ENCODE measurements at places on chromosomes 13 and 19.

- no peak for DNase-seq
Measured at GRCh38 chr13:107025991-107026390, 458.1 kb upstream of the ARGLU1 start.

- DNase-seq = no peak
Measured at GRCh38 chr13:26502826-26503225, 54.7 kb upstream of the WASF3 start.

DNA sequence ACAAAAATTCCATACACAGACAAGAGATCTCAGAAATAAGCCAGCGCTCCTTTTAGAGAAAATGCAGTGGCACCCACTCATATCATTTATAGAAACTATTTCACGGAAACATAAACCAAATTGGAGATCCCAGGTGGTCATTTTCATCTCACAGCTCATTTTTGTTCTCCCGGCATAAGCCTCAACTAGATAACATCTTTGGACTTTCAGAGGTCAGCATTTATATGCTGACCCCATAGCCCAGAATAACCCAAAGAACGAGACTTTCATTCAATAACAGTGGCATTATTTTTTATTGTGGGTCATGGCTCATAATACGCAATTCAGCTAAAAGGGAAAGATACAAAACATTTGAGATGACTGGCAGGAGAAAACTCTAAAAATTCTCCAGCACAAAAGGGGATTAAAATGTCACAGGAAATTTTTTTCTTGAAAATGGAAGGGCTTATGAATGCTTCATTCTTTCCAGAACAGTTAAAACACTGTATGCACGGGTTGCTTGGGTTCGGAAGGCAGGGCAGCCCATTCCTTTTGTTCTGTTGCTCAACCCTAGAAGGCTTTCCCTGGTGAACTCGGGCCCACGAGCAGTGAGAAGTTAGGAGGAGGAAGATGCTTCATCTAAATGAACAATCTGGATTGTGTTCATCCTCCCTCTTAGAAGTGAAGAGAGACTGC is 24.0 kb downstream of the STARD13 start:
- no peak for DNase-seq

GRCh38 chr19:39512988-39513387 is 2.0 kb upstream of the SELENOV start:
- no peak for DNase-seq

DNA sequence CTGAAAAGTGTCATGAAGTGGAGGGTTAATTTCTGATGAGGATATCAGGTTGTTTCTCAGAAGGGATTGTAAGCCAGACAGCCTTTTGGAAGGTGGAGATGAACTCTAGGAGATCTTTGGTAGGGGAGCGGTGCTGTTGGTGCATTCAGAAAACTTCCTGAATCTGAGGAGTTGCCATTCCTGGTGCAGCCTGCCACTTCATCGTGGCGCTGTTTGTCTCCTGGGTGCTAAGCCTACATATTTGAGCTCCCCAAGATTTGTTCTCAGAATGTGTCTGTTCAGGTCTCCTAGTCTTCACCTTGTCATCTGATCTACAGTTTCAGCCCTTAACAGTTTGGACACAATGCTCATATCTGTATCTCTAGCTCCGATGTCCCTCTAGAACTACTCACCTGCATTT is 285.6 kb downstream of the MTUS2 start:
- no peak for DNase-seq
